ENCODE measurements at places on chromosomes 2 and 18.

GRCh38 chr2:172261292-172261691 is 158.6 kb upstream of the DLX2 start:
- DNase-seq: no peak

DNA sequence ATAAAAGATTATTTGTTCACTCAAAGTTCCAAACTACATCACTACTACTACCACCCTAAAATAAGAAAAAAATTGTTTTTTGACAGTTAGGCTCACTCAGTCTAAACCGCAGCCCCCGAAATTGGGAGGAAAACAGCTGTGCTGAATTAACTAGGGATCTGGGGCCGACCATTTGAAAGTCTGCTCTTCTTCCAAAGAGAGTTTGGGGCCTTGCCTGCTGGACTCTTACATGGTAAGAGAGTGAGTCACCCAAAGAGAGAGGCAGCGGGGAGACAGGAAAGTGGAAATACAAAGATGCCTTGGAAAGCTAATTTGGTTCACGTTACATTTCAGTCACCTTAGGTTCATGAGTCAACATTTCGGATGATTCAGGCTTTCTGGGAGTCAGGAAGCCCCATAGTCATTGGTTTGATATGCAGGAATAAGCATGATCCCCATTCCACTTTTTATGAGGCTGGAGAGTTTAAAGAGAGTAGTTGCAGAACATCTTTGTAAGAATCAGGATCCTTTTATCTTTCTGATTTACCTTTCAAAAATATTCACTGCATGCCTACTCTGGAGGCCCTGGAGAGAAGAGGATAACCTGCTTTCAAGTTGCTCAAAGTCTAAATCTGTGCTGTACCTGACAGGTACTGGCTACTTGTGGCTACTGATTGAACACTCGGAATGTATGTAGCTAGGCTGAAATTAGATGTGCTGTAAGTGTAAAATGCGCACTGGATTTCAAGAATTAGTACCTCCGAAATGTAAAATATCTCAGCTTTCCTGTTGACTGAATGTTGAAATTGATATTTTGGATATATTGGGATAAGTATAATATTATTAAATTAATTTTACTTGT is 995 bp upstream of the RTN4 start:
- DNase-seq: peak; percentile 37

GRCh38 chr2:98374958-98375570 is 28.8 kb downstream of the CNGA3 start:
- no peak for DNase-seq

GRCh38 chr2:48954311-48954710 is 198.8 kb upstream of the LHCGR start:
- no peak for DNase-seq

GRCh38 chr18:53796040-53796729 is 428.3 kb downstream of the MBD2 start:
- no peak for DNase-seq

- DNase-seq: no peak
These were observed 60.1 kb upstream of the ARL4C start for GRCh38 chr2:234556848-234557573.

GRCh38 chr2:116724550-116724949 is 1089.9 kb upstream of the DDX18 start:
- no peak for DNase-seq

DNA sequence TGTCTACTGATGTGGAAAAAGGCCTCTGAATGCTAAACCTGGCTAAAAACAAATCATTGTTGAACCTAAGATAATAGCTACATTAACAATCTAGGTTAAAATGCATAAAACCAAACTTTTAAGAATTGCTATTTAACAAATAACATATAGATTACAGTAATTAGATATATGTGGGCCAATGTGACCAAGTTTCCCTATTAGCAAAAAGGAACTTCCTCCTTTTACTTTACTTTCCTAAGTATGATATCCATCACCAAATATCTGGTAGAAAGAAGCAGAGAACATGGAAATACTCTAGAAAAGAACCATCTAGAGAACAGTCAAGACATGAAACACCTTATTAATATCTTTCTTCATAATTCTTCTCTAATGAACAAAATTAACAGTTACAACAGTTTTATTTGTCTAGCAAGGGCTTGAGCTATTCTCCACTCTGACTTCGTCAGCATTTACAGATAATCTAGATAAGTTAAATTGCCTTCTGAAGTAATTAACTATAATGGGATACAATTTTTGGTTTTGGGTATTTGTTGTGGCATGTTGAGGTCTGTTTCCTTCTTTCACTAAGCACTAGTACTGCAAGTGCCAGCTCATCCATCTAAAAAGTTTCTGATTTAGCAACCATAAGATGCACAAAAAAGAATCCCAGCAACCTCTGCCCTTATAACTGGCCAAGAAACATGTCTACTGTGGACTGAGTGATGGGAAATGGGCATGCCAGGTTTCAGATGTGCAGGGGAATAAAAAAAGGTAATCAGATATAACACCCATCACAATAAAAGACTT is 53.3 kb downstream of the MEMO1 start:
- DNase-seq: no peak

DNA sequence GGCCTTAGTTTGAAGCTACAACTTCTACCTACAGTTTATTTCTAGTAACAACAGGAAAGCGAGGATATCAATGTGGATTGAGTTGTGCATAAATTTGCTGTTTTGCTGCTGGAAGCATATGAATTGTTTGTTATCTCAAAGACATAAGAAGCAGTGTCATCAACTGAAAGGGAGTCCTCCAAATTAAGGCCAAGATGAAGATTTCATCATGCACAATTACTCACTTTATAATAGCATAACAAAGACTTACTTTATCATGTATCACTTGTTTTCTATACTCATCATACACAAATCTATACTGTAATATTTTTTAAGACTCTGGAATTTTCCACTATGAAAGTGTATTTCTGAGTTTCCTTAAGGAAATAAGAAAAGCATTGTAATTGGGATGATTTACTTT is 136.1 kb upstream of the FANCL start:
- no peak for DNase-seq

DNA sequence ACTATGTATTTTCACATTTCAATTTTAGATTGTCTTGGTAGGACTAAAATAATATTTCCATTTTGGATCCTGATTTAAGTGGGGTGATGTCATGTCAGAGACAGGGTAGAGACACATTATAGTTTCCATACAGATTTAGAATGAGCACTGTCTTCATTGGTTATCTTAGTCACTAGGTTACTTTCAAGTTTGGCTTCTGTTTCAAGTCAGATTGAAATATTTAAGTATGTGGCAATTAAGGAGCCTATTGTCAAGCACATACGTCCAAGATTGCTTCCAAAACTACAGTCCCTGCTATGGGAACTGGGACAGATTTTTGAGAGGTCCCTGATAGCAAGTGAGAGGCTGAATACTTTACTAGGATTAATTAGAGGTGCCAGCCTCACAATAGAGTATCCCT is 89.2 kb upstream of the FAM117B start:
- DNase-seq: no peak

DNA sequence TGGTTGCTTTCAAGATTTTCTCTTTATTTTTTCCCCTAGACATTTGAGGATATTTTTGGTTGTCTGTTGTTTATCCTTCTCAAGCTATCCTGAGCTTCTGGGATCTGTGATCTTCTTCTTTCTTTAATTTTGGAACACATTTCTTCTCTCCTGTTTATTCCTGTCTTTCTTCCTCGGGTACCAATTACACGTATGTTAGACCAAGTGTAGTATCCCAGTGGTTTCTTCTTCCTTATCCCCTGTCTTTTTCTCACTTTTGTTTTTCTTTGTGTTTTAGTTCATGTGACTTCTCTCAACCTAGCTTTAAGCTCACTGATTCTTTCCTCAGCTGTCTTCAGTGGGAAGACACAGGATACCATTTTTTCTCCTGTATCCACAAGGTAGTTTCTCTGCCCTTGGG is 120.0 kb downstream of the GALR1 start:
- no peak for DNase-seq

- no peak for DNase-seq
These were observed 193.4 kb downstream of the PARD3B start for GRCh38 chr2:204738721-204739120.

- no peak for DNase-seq
These were observed 21.2 kb upstream of the ASXL3 start for GRCh38 chr18:33556846-33557245.

- no peak for DNase-seq
These were observed 85.2 kb upstream of the SESTD1 start for GRCh38 chr2:179349670-179350303.

GRCh38 chr2:120206022-120206581 is 17.1 kb downstream of the TMEM185B start:
- peak; percentile 57 for DNase-seq

DNA sequence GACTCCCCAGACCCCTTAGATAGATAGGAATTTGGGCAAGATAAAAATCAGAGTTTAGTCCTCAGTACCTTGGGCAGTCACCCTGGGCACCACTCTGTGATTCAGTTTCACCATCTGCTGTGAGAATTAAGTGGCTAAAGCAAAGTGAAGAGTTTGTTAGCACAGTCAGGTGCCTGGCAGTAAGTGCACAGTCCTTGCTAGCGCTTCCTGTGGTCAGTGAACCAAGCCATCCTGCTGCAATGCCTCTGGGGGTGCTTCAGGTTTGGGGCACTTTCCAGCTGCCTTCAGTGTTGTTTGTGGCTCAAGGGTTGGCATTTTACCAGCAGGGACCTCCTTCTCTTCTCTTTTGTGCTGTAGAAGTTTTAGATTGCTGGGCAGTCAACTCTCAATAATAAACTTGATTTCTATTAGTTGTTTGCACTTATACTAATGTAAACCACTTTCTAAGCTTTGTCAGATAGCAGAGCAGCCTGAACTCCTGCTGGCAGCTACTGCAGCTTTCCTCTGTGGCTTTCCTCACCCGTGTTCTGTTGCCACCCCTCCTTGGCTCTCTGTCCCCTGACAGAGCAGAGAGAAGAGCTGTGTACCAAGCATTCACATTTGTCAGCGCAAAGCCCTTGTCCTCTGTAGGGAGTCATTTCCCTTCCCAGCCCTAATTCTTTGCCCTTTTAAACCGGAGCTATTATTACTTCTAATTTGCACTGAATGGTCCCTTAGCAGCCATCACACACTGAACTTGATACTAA is 48.4 kb upstream of the RMP24 start:
- DNase-seq: no peak

GRCh38 chr2:215752436-215752835 is 260.9 kb downstream of the MREG start:
- no peak for DNase-seq

DNA sequence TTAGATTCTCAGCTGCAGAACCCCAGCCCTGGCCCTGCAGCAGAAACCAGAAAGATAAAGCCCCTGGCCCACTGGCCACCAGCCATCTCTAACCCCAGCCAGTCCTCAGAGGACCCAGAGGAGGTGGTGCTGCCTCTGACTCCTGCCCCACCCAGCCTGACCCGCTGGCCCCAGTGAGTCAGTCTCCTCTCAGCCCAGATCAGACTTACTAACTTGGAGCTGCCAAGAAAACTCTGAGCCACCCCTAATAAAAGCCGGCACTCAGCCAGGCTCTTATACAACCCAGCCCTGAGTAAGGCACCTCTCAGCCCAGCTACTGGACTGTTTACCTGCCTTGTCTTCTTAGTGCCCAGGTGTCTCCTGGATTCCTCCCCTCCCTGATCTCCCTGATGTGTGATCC is 2.0 kb downstream of the SLC14A2 start:
- DNase-seq: no peak

GRCh38 chr18:58565021-58565420 is 63.9 kb downstream of the ALPK2 start:
- DNase-seq: no peak

GRCh38 chr18:77560341-77560992 is 310.8 kb downstream of the GALR1 start:
- no peak for DNase-seq

DNA sequence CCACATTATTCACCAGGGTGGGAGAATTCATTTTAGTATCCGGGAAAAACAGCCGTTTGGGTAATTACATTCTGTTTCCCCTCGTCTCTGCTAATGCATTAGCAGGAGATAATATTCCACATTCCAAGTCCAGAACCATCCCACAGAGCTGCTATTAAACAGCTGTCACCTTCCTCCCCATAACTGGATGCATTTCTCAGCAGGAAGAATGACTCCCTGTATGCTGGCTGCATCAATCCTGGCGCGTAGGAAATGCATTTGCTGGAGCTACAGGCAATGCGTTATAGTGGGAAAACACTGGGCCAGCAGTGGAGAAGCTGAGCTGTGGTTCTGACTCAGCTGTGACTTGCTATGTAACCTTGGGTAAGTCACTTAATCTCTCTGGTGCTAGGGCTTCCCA is 246.0 kb downstream of the CLIP4 start:
- no peak for DNase-seq

- DNase-seq: no peak
These were observed 160.3 kb downstream of the TGIF1 start for GRCh38 chr18:3610188-3610708.

DNA sequence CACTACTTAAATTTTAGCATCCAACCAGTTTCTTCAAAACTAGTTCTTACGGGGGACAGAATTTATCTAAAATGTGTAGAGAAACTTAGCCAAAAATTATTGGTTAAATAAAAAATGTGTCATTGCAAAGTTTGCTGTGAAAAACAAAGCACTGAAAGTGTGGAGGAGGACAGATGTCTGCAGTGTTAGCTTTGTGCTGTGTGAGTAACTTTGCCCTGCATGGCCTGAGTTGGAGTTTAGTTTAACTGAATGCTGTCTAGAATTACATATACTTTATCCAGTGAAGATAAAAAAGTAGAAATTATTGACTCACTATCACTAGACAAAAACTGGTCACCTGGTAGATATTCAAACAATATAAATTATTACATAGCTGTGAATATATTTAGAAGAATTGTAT is 1225.2 kb upstream of the CELF4 start:
- DNase-seq: no peak

DNA sequence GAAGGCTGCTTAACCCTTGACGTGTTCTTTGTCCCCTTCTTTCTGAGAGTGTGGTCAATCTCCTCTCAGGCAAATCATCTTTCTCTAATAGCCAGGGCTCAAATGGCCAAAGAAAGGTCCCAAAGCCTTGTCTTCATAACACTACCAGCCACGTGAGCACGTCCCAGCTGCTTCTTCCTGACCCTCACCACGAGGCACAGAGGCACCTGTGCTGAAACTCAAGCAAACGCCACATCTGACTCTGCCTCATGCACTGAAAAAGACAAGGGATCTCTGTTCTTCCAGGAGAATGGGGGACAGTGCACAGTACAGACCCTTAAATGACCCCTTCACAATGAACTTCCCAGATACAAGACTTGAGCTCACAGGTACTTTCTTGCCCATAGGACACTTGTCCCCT is 31.8 kb downstream of the BCL11A start:
- no peak for DNase-seq
